ENCODE measurements at places on chromosomes 7 and 10.

GRCh38 chr7:90256778-90257177 is 11.8 kb downstream of the CFAP69 start:
- DNase-seq, result no peak

GRCh38 chr10:35887685-35888084 is 245.6 kb upstream of the FZD8 start:
- DNase-seq, result no peak

GRCh38 chr7:117975476-117975875 is 102.2 kb upstream of the CTTNBP2 start:
- no peak for DNase-seq

DNA sequence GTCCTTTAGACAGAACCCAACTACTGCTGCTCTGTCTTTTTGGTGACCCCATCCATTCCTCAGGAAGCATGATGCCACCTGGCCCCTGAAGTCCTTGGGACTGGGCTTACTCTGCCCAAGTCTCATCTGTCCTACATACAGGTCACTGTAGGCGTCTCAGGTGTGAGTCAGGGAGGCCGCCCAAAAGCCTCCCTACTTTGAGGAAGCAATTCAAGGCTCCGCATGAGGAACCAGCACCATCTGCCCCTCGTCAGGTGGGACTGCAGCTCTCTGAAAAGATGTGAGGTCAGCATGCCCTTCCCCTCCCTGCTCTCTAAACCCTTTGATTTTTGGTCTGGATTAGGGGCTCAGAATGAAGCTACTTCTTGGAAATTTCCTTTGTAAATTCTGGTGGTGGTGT is 354.8 kb downstream of the CXCL12 start:
- DNase-seq, result no peak

GRCh38 chr7:29471444-29472138 is 92.0 kb upstream of the PRR15 start:
- DNase-seq, result no peak

DNA sequence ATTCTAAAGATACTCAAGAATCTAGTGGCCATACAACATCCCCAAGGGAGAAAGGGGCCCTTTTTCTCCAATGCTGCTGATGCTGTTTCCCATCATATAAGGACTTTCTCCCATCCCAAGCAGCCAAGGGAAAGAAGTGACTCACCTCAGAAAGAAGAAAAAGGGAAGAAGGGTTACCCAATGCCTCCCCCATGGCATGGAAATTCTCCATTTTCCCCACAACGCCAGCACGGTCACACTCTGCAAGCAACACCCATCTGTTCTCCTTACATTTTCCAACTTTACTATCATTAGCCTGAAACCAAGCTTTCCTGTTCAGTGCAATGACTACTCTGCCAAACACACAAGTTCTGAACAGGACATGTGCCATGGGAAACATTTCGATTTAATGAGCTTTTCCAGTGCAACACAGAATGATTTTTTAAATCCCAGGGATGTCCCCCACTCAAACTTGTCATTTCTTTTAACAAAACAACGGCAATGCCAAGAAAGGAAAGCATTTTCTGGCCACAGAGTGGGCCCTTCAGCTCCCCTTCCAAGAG is 67.9 kb downstream of the PTPRN2 start:
- no peak for DNase-seq

DNA sequence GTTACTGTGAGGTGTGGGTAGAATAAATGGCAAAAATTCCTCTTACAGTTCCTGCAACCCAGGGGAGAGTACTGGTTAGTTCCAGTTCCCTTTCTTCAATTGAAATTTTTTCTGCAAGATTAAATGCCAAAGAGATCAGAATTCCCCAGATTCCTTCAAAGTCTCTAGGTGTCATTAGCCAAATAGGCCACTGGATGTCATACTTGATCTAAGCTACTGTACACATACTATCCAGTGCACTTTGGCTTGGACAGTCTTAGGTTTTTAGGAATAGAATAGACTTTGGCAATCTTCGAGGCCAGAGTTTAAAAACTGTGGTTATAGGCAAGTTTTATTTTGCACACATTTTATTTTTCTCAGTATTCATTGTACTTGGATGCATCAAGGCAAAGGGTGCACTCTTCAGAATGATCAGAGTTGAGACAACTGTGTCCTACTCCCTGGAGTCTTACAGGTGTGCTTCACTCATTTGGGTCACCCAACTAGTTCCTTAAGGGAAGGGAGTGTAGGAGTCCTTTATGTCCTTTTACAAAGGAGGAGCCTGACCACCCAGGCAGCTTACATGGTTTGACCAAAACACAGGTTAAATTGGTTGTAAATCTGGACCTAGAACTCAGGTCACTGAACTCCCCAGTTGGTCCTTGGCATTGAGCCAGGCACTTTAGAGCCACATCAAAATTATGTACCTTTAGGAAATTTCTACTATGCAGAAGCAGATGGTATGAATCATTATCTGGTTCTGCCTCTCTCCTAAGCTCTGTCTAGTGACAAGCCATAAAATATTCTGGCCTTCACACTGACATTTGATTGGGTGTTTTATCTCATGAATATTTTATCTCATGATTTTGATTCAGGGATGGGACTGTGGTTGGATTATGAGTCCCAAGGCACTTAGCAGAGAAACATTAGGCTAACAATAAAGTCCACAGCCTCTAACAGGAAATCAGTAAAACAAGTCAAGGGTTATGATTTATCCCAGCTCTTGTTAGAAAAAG is 49.5 kb downstream of the ASAH2B start:
- DNase-seq, result no peak

DNA sequence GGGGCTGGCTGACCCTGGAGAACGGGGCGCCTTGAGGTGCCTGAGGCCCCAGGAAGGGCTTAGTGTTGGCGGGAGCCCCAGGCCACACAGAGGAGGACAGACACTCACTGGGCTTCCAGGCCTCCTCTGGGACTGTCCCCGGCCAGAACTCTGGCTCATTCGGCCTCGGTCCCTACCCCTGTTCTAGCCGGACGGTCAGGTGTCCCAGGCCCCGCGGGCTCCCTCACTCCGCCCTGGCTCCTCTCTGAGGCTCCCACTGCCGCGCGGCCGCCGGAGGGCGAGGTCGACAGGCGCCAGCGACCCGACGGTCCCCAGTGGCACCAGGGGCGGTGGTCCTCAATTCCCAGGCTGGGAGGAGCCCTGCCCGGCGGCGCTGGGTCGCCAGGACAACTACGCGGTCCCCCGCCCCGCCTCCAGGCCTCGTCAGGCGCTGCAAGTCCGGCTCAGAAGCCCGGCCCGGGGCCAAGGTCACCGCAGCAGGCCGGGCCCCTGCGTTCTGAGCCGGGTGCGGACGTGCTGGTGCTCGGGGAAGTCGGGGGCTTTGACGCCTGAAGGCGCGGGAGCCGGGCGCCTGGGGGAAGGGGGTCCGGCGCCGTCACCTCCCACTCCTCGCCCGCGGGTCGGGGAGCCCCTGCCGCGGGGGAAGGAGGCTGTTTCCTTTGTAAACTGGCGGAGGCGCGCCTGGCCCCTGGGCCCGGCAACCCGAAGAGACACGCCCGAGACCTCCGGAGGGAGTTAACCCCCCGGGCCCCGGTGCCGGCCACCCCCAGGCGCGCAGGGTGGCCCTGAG is 1.1 kb upstream of the PWWP2B start:
- DNase-seq, result no peak

GRCh38 chr10:90224791-90225566 is 523.6 kb downstream of the KIF20B start:
- no peak for DNase-seq

DNA sequence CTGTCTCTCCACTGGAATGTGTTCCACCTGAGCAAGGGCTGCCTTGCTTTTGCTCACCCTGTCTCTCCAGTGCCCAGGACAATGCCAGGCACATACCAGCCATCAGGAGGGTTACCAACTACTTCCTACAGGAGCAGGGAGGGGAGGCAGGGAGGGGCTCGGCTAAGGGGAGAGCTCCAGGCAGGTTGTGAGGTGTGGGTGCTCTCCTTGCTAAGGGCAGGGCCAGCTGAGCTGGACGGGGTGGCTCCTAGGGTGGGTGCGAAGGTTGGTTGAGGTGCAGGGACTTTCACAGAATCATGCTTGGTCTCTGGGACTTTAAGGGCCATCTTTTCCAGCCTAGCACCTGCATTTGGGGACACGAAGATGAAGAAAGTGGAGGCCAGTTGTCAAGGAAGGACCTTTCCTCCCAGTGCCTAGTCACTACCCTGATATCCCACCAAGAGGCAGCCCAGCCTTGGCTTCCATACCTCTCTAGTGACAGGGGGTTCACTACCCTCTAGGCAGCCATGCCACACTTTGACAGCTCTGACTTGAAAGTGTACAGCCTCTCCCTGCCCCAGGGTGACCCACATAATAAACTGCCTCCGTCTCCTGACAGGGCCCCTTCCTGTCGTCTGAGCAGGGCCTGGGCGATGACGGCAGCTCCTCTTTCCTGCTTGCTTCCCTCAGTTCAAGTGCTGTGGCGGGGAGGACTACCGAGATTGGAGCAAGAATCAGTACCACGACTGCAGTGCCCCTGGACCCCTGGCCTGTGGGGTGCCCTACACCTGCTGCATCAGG is 46.5 kb downstream of the TSPAN15 start:
- DNase-seq, result no peak

- DNase-seq, result no peak
These were observed 15.5 kb downstream of the RPP38 start for GRCh38 chr10:15112657-15113056.

GRCh38 chr10:75540357-75540966 is 109.0 kb downstream of the LRMDA start:
- DNase-seq, result no peak

GRCh38 chr10:50558371-50558770 is 65.4 kb downstream of the SGMS1 start:
- no peak for DNase-seq

GRCh38 chr10:118850418-118851061 is 95.8 kb upstream of the CACUL1 start:
- peak; percentile 35 for DNase-seq

GRCh38 chr10:74799721-74800221 is 26.6 kb upstream of the KAT6B start:
- DNase-seq, result no peak

DNA sequence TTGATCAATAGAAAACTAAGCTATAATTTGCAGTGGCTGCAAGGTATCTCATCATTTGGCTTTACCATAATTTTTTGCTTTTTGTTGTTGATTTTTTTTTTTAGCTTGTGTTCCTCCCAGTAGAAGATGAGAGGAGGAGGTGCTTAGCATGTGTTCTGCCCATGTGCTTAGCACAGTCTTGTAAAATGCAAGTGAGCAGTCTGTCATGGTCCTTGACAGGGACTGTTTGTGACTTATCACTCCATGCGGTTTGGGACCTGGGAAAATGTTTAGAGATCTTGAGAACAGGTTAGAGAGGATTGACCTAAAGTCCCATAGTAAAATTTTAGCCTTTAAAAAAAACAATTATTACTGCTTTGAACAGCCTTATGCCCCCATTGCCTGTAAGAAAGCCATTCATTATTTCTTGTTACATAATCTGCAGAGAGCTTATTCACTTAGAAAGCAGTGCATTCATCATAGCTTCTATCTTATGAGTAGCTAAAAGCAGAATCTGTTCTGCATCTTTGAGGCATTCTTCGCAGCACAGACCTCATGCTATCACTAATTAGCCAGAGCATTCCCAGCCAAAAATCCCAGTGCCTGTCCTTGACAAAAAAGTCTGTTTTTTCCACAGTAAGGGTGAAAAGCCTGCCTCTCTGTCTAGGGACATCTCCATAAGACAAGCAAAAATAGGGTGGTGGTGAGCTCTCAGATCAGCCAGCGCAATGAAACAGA is 748.7 kb upstream of the GALNT17 start:
- DNase-seq, result no peak

DNA sequence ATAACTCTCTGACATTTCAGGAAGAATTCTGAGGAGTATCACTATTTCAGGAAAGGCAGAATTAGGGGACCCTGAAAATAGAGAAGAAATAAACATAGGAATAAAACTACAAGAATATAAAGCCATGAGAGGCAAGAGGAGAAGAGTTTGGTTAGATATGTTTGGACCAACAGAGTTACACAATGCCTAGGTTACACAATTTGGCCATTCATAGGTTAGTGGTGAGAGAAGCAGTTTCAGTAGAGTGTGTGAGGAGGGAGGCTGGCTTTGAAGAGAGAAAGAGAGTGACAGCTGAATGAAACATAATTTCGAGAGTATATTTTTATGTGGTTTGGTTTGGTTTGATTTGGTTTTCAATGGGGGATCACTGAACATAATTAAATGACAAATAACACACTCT is 783.2 kb upstream of the LRRN3 start:
- no peak for DNase-seq

- no peak for DNase-seq
These were observed 14.6 kb downstream of the ITGB1 start for GRCh38 chr10:32943395-32943794.

DNA sequence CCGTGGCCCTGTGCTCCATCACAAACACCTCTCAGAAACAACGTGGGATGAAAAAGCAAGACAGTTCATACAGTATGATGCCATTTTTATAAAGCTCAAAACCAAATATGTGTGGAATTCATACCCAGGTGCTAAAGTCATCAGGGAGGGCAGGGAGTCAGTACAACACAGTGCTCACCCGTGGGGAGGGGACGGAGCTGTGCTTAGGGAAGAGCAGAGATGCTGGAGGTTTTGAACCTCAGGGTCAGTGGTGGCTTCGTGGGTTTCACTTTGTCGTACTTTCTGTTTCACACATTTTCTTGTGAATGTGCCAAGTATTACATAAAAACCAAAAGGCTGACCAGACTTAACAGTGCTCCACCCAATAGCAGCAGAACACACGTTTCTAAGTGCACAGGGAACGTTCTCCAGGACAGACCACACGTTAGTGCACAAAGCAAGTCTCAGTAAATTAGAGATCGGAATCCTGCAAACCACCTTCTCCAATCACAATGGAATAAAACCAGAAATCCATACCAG is 21.2 kb downstream of the ZMIZ2 start:
- DNase-seq, result no peak

DNA sequence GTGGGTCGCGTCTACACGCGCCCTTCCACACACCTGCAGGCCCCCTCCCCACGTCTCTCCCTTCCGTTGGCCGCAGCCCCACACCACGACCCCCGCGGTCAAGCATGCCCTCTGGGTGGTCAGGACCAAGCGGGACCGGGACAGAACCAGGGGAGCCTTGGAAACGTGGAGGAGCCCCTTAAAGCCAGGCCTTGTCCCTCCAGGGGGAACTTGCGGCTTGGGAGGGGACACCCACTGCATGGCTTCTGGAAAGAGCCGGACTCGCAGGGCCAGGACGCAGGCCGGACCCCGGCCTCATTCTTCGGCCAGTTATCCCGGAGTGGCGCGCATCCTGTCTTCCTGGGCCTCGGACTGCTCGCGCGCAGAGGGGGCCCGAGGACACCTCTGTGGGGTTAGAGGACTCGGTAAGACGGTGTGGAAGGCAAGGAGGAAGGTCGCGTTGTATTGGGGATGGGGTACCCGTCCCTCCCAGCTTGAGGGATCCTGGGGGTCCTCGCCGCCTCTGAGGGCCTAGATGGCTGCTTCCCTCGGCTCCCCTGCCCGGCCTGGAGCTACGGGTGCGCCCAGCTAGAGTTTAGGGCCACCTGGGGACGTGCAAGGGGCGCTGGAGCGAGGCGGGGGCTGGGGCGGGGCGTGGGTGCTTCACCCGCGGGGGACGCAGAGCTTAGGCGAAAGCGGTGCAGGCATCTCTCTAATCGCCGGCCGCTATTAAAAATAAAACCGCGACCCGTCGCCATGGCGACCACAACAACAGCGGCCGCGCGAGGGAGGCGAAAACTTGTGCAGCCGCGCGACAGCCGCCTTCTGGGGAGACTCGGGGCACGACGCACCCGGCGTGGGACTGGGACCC is 1.8 kb upstream of the PDGFA start:
- DNase-seq, result no peak

- no peak for DNase-seq
These were observed 74.0 kb downstream of the INHBA start for GRCh38 chr7:41628901-41629300.

All from activated CD4-positive, alpha-beta T cell treated with anti-CD3 and anti-CD28 coated beads for 1 hour (primary cell).